Kasumi-1 (cell line): ENCODE measurements at places on chromosomes 1 and 21.

DNA sequence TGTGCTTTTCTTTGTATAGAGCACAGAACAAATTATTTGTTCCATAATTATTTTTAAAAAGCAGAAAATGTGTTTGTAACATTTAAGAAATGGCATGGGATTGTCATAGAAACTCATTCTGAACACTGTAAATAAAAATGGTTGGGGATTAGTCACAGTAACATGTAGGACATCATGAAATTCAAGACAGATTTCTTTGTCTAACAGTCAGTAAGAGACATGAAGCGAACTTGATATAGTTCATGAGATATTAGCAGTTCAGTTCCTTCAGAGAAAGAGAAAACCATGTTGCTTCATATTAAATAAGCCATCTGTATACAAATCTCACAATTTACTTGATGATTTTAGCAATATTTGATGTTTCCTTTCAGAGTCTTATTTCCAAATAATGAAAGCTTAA, 19.7 kb downstream of the NFIA start:
- no peak for DNase-seq

DNA sequence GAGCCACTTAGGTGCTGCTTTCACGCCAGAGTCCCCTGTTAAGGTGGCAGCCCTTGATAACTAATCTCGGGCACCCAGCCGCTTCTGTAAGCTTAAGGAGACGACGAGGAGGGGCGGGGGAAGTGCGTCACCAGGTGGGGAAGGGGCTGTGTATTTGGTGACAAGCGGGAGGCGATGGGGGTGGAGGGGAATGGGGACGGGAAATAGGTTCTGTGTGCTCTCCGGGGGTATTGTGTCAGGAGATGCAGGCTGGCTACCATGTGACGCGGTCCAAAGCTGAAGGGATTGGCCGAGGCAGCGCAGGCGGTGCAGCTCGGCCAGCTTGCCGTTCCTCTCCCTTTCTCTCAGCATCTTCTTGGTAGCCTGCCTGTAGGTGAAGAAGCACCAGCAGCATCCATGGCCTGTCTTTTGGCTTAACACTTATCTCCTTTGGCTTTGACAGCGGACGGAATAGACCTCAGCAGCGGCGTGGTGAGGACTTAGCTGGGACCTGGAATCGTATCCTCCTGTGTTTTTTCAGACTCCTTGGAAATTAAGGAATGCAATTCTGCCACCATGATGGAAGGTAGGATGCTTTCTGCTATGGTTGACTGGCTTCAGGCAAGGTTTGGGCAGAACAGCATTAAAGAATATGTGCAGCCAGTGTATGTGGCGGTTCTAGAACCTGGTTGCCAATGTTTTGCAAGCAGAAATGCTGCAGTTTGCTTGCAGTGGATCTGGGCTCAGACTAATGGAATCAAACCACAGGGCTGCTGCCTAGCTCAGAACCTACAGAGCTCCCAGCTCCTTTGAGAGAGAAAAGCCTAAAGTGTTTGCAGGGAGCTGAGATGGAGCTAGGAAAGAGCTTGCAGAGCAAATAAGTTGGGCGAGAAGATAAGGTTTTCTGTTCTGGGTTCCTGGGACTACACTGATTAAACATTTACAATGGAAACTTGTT, at the start of gene SGIP1:
Gene SGIP1 (plus strand): TSS at position 350 of the 937 bp plus-strand sequence. CDS start 206 bp downstream, at position 556.
- DNase-seq, result no peak

- peak; percentile 15 for DNase-seq
Measured at GRCh38 chr1:76023669-76024435, 50.7 kb upstream of the ST6GALNAC3 start.

GRCh38 chr1:42379794-42380585, 602 bp upstream of the RIMKLA start:
- peak; percentile 33 for DNase-seq

- no peak for DNase-seq
Measured at GRCh38 chr21:35127851-35128250, 78.7 kb upstream of the RUNX1 start.

- DNase-seq, result no peak
Measured at GRCh38 chr21:31713973-31714740, 17.8 kb downstream of the SCAF4 start.

GRCh38 chr1:230157420-230158390, 90.7 kb downstream of the GALNT2 start:
- no peak for DNase-seq

- no peak for DNase-seq
Measured at GRCh38 chr1:91349524-91349923, 55.1 kb downstream of the HFM1 start.

- no peak for DNase-seq
Measured at GRCh38 chr1:24410750-24411149, 2.8 kb downstream of the STPG1 start.

- DNase-seq, result no peak
Measured at GRCh38 chr1:170354690-170355089, 177.3 kb upstream of the GORAB start.

- no peak for DNase-seq
Measured at GRCh38 chr1:219461981-219462400, 150.9 kb downstream of the ZC3H11B start.

DNA sequence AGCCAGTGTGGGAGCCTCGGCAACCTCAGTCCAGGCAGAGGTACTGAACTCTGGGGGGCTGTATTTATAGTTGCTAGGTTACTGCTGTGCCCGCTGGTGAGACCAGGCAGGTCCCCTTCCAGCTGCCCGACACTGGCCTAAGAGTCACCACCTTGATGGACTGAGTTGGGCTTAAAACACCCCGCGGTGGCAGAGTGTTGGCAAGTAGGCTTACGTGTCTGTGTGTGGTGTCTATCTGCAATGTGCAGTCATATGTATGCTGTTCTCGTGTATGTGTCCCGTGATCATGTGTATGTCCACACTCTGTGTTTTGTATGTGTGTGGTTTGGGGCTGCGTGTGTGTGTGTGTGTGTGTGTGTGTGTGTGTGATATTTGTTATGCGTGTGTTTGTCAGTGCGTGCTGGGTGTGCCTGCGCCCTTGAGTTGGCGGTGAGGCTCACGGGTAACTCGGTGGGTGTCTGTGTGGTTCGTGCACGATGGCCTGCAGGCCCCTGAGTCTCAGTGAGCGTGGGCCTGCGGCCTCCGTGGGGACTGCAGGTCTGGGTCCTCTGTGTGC, 65.5 kb downstream of the MEF2D start:
- no peak for DNase-seq

GRCh38 chr1:35443768-35444518, 113.3 kb downstream of the KIAA0319L start:
- peak; percentile 9 for DNase-seq

- no peak for DNase-seq
Measured at GRCh38 chr1:220170836-220171526, 77.0 kb downstream of the IARS2 start.

GRCh38 chr1:46333300-46334029, 7.1 kb upstream of the NSUN4 start:
- DNase-seq, result peak; percentile 76

GRCh38 chr1:178412400-178412770, 84.4 kb downstream of the CLEC20A start:
- DNase-seq, result no peak

GRCh38 chr1:93908394-93909145, 660 bp downstream of the GCLM start:
- DNase-seq, result no peak

DNA sequence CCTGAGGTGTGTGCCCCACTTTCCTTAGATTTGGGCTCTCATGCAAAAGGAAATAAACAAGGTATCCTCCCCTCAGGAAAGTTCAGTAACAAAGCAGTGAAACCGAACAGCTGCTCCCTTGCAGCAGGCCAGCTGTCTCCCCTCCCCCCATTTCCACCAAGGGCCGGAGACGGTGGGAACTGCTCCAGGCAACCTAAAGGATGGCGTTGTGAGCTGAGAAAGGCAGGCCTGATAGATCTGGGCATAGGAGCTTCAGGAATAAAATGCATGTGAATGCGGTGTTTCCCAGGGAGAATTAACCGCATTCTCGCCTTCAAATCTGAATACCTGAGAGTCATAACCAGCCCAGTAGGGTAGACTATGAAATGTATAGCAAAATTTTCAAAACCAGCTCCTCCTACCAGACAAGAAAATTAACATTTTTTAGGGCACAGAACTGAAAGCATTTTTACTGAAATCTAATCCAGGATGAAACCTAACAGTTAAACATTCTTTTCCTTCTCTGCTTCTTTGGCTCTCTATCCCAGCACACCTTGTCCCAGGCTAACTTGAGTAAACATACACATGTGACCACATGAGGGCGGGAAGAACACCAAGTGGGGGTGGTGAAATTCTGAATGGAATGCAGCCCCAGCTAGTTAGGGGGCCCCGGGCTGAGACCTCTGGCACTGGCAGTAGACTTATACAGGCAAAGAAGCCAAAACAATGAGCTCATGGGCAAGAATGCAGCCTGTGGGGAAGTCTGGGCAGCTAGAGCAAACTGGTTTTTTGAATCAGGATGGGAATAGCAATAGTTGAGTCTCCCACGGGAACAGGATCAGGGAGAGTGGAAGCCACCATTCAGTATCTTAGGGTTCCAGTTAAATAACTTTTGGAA, 11.5 kb downstream of the MCL1 start:
- DNase-seq, result no peak

- peak; percentile 73 for DNase-seq
Measured at GRCh38 chr1:105793536-105794146, 1262.8 kb upstream of the PRMT6 start.

GRCh38 chr1:232033285-232033684, 406.7 kb downstream of the DISC1 start:
- no peak for DNase-seq

DNA sequence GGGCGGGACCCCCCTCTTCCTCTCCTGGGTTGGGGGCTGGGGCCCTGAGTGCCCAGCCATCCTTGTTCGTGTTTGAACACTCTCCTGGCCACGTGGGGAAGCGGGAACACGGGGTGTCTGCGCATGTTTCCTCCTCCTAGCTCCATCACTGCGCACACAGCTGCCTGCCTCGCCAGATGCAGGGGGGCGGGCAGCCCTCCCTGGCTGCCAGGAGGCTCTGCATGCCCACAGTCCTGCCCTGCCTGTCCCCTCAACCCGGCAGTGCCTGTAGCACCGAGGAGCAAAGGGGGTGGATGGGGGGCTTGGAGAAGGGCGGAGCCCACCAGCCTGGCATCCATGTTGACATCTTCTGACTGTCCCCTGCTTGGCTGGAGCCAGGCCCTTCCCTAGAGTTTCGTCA, 1.8 kb upstream of the SLC25A34 start:
- DNase-seq, result no peak

DNA sequence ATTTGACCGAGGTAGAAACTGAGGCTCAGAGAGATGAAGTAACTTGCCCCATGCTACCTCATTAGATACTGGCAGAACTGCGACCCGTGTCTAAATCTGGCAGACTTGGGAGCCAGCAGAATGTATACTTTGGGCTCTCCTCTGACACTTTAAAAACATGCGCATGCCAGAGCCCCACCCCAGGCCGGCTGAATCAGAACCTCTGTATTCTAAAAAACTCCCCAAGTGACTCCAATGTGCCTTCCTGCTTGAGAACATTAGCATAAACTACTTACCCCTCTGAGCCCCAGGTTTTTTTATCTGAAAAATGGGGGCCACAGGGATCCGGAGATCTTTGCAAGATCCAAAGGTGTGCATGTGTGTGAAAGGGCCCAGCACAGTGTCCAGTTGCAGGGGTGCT, 344.7 kb upstream of the USP24 start:
- DNase-seq, result no peak

DNA sequence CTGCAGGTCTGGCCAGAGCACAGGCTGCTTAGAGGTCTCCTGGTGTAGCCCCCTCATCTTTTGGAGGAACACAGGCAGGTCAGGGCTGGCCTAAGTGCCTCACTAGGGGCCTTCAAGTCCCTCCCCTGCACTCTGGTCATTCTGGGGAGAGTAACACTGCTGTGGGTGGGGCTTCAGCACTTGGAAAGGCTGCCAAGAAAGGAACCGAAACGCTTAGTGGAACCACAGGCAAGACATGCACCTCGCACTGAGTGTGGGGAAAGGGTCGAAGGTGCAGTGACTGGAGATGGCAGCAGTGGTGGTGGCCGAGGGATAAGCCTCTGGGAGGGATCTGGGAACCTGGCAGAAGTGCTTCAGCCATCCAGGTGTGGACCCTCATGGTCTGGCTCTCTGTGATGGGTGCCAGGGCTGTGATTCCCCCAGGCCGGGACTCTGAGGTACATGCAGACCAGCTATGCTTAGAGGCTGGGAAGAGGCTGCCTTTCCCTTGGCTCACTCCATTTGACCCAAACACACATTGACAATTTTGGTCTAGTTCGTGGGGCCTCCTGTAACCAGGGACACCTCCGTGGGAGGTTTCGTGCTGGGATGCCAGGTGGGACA, 182.9 kb upstream of the CSF3R start:
- DNase-seq, result no peak

- DNase-seq, result peak; percentile 98
Measured at GRCh38 chr1:156126043-156126629, 11.6 kb downstream of the LMNA start.

GRCh38 chr1:51636191-51636590, 19.3 kb downstream of the OSBPL9 start:
- DNase-seq, result no peak

DNA sequence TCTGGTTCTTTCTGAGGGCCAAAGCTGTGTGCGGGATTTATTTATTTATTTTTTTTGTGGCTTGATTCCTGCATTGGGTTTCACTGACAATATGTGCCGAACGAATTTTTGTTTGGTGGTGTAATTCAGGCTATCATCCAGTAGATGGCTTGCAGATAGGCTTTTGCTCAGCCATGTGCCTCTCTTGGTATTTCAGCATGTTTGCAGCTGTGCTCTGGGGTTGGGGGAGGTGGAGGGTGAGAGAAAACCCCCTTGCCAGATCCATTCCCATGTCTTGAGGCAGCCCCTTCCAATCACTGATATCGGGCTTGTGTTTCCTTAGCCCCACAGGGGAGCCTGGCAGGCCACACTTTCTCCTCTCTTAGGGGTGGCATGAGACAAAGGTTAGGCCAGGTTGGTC, 302.4 kb downstream of the PTGER3 start:
- DNase-seq, result peak; percentile 35

DNA sequence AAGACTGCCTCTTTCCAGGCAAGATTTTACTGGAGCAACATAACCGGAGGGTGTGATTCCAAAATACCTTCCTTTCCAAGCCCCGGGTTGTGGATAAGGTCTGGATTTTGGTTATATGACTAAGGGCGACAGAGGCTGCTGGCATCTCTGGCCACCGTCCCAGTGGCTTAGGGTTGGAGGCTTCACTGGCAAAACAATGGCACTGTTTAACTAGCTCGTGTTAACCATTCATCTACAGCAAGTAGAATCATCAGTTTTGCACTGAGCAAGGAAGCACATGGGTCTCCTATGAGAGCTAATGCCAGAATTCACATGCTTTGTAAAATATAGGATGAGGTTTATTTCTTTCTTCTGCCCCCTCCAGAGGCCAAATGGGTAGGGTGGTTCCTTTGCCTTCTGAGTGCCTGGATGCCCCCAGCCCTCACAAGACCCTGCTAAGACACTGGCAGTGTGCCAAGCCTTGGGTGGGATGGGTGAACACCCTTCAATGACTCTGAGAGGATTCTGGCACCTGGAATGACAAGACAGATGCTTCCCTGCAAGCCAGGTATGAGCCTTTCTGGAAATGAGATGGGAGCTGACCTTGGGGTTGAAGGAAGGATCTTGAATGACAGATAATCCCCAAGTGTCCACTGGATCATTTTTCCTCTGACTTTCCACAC, 36.8 kb downstream of the DHCR24 start:
- no peak for DNase-seq

GRCh38 chr1:198086051-198086745, 70.6 kb upstream of the NEK7 start:
- DNase-seq, result no peak
